ENCODE measurements at places on chromosomes 1 and 21.

GRCh38 chr1:153678519-153679336, at the start of gene NPR1:
NPR1 (plus strand) TSS chr1:153678688; CDS start chr1:153679109, 421 bp downstream.
- no peak for DNase-seq

GRCh38 chr1:30757352-30758120, at the start of gene LAPTM5:
LAPTM5 (minus strand) TSS chr1:30757774; CDS start chr1:30757745, 29 bp downstream.
- peak; percentile 66 for DNase-seq

- DNase-seq = no peak
Measured at GRCh38 chr1:234659538-234659937, 49.6 kb upstream of the IRF2BP2 start.

DNA sequence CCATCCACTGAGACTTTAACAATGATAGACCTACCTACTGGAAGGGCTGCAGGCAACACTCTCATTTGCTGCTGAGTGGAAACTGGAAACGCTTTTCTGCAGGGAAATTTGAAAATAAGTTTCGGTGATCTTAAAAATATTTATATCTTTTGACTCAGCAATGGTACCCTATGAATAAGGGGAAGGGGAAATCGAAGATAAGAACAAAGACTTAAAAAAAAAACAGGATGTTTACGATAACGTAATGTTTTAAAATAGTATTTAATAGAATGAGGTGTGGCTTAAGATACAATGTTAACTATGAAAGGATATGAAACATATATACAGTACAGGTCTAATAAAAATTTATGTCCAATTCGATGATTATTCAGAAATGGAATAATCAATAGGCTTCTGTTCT, 34.8 kb upstream of the CSF1 start:
- DNase-seq = no peak

GRCh38 chr1:228765168-228765946, 30.1 kb downstream of the RHOU start:
- peak; percentile 56 for DNase-seq

- DNase-seq = no peak
Measured at GRCh38 chr1:63323865-63324778, 1.8 kb downstream of the FOXD3 start.

- DNase-seq = no peak
Measured at GRCh38 chr1:111737216-111738132, 1.7 kb downstream of the INKA2 start.

DNA sequence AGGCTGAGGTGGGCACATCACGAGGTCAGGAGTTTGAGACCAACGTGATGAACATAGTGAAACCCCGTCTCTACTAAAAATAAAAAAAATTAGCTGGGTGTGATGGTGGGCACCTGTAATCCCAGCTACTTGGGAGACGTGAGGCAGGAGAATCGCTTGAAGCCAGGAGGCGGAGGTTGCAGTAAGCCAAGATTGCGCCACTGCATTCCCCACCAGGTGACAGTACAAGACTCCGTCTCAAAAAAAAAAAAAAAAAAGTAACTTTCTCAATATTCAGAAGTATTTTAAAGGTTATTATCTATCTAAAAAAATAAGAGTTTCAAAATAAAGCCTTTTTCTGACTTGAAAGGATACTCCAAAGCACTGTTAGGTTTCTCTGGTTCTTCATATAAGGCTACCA, 5.9 kb downstream of the MYCBP start:
- DNase-seq = no peak

GRCh38 chr1:234925440-234926263, 203.0 kb downstream of the TOMM20 start:
- peak; percentile 48 for DNase-seq

DNA sequence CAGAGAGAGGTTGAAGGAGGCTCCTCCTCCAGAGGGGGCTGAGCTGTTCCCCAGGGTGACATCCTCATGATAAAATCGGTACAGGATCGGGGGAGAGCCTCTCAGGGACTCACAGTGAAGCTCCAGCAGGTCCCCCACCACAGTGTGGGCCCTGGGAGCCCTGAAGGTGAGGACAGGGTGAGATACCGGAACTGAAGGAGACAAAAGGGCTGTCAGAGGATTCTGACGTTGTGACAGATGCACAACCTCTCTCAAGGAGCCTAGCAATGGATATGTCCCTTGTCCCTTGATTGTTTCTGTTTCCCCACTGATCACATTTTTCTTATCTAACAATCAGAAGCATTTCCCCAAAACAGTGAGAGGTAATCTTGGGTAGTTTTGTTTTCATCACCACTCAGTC, 5.2 kb downstream of the FCRL3 start:
- DNase-seq = no peak

- DNase-seq = no peak
Measured at GRCh38 chr1:210624722-210625121, 296.0 kb downstream of the HHAT start.

DNA sequence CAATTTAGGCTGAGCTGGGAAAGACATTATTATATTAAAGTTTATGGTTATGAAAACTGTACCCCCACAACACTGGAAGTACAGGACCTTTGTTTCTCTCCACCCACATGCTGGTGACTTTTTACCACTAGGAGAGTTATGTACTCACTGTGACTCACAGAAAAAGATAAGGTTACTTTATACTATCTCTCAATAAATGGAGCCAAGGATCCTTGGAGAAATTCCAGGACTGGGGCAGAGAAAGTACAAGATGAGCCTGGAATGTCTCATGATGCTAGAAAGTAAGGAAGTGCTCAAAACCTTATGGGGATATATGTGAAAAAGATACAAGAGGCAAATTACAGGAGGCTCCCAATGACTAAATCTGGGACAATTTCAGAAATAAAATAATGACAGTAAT, 63.9 kb upstream of the C1orf105 start:
- no peak for DNase-seq

- DNase-seq = no peak
Measured at GRCh38 chr1:58709540-58710175, 9.8 kb upstream of the MYSM1 start.

DNA sequence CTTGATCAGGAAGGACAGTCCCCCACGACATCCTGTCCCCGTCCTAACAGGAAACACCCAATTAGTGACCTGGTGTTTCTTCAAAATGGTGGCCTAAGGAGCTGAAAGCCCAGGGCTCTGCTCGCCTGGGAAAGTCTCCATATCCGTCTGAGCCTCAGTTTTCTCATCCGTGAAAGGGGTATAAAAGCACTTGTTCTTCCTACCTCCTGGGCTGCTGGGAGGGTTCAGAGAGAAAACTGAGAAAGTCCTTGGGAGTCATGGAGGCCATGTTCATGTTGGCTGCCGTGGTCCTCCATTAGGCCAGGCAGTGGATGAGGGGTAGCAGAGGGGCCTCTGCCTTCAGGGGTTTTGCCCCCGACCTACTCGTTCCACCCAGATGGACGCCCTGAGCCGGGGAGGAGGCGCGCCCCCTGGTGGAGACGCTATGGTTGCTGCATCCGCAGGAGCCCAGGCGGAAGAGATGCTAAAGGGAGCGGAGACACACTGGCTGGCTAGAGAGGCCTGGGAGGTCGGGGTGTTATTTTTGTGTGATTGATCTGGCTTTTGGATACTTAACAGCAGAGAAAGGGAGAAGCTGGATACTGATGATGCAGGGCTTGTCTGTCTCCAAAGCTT, 113.5 kb downstream of the PRDM2 start:
- peak; percentile 37 for DNase-seq

- no peak for DNase-seq
Measured at GRCh38 chr1:165612062-165612461, 19.0 kb upstream of the MGST3 start.

DNA sequence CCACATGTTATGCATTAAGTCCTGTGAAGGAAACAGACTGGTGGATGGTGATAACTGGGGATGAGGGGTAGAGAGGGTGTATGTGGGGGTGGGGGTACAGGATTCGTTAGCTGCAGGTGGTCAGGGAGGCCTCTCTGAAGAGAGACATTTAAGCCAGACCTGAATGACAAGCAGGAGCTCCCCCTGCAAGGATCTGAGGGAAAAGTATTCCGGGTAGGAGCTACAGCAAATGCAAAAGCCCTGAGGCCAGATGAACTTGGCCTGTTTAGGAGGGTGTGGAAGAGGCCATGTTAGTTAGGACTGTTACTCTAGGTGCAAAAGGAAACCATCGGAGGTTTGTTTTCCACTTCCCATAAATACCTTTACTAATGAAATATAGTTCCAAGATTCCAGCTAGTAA, 9.9 kb downstream of the ARHGEF10L start:
- DNase-seq = no peak

GRCh38 chr1:33586106-33586505, 113.7 kb downstream of the ZSCAN20 start:
- no peak for DNase-seq

- DNase-seq = no peak
Measured at GRCh38 chr1:232335741-232336293, 294.1 kb downstream of the SIPA1L2 start.

DNA sequence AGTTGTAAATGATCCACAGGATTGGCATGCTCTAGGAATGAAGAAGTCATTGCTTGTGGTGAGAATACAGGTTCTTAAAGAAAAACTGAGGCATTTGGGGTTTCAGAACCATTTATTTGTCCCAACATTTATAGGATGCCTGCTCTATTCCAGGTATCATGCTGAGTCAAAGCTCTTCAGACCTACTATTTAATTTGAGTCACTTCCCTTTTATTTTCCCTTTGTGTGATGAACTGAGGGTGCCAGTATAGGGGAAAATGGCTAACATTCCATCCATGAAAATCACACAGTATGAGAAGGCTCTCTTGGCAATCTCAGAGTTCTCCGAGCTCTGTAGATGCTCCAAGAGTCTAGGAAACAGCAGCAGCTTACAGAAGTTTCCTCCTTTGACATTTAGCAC, 110.4 kb downstream of the RNF220 start:
- DNase-seq = no peak

- DNase-seq = no peak
Measured at GRCh38 chr1:228163007-228163753, 2.4 kb upstream of the IBA57 start.

GRCh38 chr1:76705560-76705959, 161.7 kb upstream of the ST6GALNAC5 start:
- no peak for DNase-seq

DNA sequence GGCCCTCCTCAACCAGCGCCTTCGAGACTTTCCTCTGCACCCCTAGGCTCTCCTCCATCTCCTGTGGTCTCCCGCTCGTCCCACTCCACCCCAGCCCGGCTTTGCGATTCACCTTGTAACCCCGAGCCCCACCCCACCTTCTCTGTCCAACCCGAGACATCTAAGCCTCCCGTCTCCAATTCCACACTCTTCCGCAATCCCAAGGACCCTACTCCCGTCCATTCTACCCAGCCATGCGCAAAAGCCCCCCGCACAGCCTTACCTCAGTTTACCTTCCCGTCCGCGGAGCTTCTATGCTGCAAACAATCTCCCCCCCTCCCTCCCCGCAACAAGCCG, 174 bp downstream of the SH3BP5L start:
- DNase-seq = no peak

- DNase-seq = no peak
Measured at GRCh38 chr1:42737257-42737656, 2.8 kb downstream of the CLDN19 start.

DNA sequence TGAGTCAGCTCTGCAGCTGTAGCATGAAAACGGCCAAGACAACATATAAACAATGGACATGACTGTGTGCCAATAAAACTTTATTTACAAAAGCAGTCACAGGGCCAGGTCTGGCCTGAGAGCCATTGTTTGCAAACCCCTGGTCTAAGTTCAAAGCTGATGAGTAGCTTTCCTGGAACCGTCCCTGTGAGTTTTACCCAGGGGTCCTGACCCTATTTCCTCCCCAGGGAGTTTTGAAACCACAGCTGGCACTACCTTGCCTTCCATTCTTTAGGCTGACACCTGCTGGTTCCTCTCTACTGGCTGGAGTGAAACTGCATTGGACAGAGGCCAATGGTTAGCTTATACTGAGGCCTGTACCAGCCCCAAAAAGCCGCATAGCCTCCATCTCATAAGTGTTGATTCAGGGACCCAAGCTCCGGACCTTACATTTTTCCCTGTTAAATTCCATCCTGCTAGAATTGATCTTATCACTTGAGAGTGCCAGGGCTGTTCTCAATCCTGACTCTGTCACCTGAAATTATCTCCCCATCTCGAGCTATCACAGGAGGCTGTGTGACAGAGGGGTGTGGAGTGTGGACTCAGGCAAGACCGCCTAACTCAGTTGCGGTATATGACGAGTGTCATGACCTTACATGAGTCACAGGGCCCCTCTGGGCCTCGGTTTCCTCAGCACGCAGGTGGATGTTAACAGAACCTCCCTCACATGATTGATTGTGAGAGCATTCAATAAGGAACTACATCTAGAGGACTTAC, 343.6 kb downstream of the NPHP4 start:
- no peak for DNase-seq

GRCh38 chr1:7644961-7645750, 125.9 kb upstream of the VAMP3 start:
- DNase-seq = no peak

- DNase-seq = no peak
Measured at GRCh38 chr1:85846706-85847105, 138.5 kb upstream of the ZNHIT6 start.

- DNase-seq = no peak
Measured at GRCh38 chr1:39344394-39345154, 140.1 kb downstream of the MACF1 start.

DNA sequence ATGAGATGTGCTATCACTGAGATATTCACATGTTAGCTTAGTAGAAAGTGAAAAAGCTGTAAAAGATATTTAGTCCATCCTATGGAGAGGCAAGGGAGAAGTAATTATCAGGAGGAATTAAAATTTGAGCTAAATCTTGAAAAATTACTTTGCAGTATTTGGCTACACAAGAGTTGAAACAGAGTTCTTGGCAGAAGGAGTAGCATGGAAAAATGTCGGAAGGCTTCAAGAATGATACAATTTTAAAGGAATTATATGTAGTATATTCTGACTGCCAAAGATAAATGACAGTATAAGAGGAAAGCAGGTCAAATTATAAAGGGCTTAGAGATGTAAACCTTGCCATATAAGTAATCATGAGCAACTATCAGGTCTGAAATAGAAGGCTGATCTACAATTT, 518.9 kb downstream of the BRINP3 start:
- no peak for DNase-seq

DNA sequence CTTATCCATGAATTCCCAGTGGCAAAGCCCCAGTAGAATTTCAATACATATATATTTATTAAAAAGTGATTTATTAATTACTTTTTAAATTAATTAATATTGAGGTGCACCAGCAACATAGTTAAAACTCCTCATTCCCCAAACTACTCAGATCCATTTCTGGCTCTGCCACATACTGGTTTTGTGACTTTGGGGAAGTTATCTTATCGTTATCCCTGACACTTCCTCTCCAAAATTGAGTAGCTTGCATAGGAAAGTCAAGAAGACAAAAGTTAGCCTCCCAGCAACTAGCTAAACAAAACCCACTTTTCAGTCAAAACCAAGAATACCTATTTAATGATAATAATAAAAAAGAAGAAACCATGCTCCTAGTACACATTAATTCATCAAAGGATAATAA, 35.9 kb downstream of the TCP10L start:
- no peak for DNase-seq

DNA sequence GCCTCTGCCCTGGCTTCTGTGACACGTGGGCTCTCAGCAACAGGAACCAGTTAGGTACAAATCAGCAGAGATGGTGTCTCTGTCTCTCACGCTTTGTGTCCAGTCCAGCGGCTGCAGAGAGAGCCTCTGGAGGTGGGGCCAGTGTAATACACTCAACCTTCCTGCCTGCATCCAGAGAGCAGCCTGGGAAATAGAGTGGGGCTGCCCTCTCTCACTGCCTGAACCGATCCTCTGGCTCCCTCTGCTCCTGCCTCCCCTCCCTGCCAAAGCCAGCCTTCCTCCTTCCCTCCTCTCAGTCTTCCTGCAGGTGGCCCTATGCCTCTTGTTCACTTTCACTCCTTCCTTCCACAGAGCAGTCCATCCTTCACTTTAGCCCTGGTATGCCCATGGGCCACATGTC, at the start of gene ZNF648:
TSS of gene ZNF648 (minus strand) at position 119 of the 400 bp plus-strand sequence. CDS start 3,702 bp downstream, outside the sequence.
- DNase-seq = no peak

All from activated CD4-positive, alpha-beta T cell treated with anti-CD3 and anti-CD28 coated beads, Interleukin-2, amount 50 U/mL, for 16 hours (primary cell).